ENCODE measurements at places on chromosomes 13 and 19. TPM values are rescaled to one million over a fixed set of nuclear protein-coding genes. Genes with fewer than 3 reads are reported as not detected.
A peak's percentile ranks its signal among the peaks of the same experiment; 100 is the strongest.

DNA sequence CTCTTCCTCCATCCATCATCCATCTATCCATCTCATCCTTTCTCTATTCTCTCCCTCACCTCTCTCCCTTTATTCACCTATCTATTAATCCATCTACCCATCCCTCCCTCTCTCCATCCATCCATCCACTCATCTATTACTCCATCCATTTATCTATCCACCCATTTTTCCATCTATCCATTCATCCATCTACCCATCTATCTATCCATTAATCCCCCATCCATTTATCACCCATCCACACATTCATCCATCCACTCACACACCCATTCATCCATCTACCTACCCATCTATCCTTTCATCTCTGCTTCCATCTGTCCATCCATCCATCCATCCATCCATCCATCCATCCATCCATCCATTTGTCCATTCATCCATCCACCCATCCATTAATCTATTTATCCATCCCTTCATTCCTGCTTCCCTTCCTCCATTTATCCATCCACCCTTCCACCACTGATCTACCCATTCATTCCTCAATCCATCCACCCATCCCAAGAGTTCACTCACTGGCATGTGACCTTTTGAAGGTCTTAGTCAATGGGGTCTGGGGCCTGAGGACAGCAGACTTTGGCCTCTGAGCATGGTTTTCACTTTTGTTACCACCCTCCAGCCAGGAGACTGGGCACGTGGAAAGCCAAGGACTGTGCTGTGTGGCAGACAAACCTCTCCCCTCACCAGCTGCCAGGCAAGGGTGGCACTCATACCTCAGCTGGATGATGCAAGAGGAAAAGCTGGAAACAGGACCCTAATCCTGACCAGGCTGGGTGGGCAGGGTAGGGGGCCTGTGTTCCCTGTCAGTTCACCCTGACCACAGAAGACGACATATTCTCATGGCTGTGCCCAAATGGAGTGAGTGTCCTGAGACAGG is 126.7 kb downstream of the URI1 start:
- no peaks in the 10 kb centered on the region for H3K4me1 ChIP-seq
- H3K36me3 ChIP-seq, result no peaks in the 10 kb centered on the region
- no peak for DNase-seq
- no peaks in the 10 kb centered on the region for H3K27me3 ChIP-seq
- no peak overlapping the region for H3K4me3 ChIP-seq

DNA sequence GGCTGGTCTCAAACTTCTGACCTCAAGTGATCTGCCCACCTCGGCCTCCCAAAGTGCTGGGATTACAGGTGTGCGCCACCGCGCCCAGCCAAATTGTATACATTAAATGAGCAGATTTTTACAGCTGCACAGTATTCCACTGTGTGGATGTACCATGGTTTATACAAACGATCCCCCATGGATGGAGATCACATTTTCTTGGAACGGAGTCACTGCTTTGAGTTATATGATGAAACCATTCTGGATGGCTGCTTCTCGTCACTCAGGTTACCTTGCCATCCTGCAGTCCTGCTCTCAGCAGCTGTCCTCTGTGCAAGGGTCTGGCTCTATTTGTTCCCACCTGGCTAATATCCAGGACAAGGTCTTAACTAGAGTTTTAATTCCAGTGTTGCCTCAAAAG is 39.1 kb upstream of the SLC15A1 start:
- no peak for DNase-seq
- peaks cover 18% of the 10 kb centered on the region for H3K36me3 ChIP-seq
- H3K27ac ChIP-seq, result no peak overlapping the region
- H3K4me1 ChIP-seq, result no peaks in the 10 kb centered on the region
- H3K4me3 ChIP-seq, result no peak overlapping the region

- H3K27me3 ChIP-seq, result no peaks in the 10 kb centered on the region
- H3K4me3 ChIP-seq, result no peak overlapping the region
- no peaks in the 10 kb centered on the region for H3K36me3 ChIP-seq
- no peak for DNase-seq
- no peak overlapping the region for H3K27ac ChIP-seq
These were observed 169.2 kb upstream of the IRS2 start for GRCh38 chr13:109955598-109955997.

GRCh38 chr19:12984143-12984627 is 11.1 kb upstream of the NFIX start:
- peaks cover 9% of the 10 kb centered on the region for H3K27me3 ChIP-seq
- DNase-seq, result no peak
- H3K4me1 ChIP-seq, result peaks cover 10% of the 10 kb centered on the region

DNA sequence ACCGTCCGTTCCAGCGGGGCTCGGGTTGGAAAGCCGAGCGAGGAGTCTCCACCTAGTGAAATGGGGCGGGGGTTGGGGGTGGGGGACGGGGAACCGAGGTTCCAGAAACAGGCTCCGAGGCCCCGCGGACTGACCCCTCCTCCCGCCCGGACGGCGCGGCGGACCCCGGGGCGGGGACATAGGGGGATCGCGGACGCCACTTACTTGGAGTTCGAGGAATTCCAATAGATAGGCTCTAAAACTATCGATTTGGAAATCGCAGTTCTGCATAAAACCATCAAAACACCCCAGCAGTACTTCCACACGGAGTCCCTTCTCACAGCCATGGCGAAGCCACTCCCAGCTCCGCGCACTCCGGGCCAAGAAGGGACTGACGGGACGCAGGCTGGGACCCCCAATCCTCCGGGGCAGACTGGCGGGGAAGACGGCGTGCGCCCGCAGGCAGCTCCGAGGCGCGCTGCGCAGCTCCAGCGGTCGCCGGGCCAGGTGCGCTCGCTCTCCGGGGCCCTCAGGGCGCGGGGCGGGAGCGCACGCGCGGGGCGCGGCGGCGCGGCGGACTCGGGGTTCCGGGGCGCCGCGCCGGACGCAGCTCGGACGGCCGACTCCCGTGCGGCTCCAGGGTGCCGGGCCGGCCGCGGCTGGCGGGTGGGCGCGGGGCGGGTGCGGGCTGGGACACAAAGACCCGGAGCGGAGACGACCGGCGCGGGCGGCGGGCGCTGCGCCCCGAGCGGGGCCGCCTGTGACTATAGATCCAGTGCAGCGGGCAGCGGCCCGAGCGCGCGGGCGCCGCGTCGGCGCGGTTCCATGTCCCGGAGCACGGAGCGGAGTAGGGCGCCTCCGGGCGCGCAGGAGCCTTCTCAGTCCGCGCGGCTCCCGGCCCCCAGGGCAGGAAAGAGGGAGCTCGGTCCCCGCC is 567 bp downstream of the EFNB2 start:
- peaks cover 18% of the 10 kb centered on the region for H3K4me1 ChIP-seq
- no peaks in the 10 kb centered on the region for H3K36me3 ChIP-seq
- H3K4me3 ChIP-seq, result peak overlapping the region; percentile 97
- DNase-seq, result peak; percentile 17

- H3K36me3 ChIP-seq, result no peaks in the 10 kb centered on the region
- no peaks in the 10 kb centered on the region for H3K27me3 ChIP-seq
- H3K27ac ChIP-seq, result no peak overlapping the region
- H3K4me3 ChIP-seq, result no peak overlapping the region
- no peaks in the 10 kb centered on the region for H3K4me1 ChIP-seq
These were observed 1169.7 kb downstream of the DIAPH3 start for GRCh38 chr13:58994077-58994476.

DNA sequence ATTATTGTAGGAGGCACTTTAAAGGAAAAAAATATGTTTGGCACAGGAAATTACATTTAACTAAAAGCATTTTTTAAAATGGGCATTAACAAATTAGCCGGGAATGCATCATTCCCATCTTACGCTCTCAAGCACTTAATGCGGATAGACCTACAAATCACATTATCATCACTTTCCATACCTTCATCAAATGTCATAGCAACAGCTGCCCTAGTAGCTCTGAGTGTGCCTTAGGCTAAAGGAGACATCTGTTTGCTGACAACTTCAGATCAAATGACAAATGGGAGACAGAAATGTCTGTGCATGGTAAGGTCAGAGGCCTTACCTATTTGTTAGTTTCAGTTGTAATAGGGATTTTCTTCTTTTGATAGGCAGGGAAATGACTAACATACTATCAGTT is 773.2 kb upstream of the SLC10A2 start:
- no peak overlapping the region for H3K27ac ChIP-seq
- H3K4me3 ChIP-seq, result no peak overlapping the region
- no peaks in the 10 kb centered on the region for H3K36me3 ChIP-seq
- H3K27me3 ChIP-seq, result no peaks in the 10 kb centered on the region
- no peaks in the 10 kb centered on the region for H3K4me1 ChIP-seq

CEACAM1 gene
- 10.0 TPM for total RNA-seq

TUBB4A gene
- total RNA-seq, result 1.6 TPM

GRCh38 chr19:36100476-36100875 is 10.5 kb upstream of the OVOL3 start:
- peaks cover 2% of the 10 kb centered on the region for H3K4me1 ChIP-seq
- no peaks in the 10 kb centered on the region for H3K36me3 ChIP-seq
- peak overlapping the region; percentile 34 for H3K27ac ChIP-seq

- peak overlapping the region; percentile 9 for H3K27ac ChIP-seq
- H3K36me3 ChIP-seq, result no peaks in the 10 kb centered on the region
- H3K4me1 ChIP-seq, result peaks cover 26% of the 10 kb centered on the region
- no peaks in the 10 kb centered on the region for H3K27me3 ChIP-seq
These were observed 27.6 kb upstream of the MATK start for GRCh38 chr19:3813473-3814392.

GRCh38 chr13:76622315-76623040 is 263.7 kb downstream of the KCTD12 start:
- H3K36me3 ChIP-seq, result no peaks in the 10 kb centered on the region
- DNase-seq, result no peak
- peaks cover 6% of the 10 kb centered on the region for H3K27me3 ChIP-seq
- no peak overlapping the region for H3K4me3 ChIP-seq

ZNF414 gene
- 45.1 TPM for total RNA-seq

DNA sequence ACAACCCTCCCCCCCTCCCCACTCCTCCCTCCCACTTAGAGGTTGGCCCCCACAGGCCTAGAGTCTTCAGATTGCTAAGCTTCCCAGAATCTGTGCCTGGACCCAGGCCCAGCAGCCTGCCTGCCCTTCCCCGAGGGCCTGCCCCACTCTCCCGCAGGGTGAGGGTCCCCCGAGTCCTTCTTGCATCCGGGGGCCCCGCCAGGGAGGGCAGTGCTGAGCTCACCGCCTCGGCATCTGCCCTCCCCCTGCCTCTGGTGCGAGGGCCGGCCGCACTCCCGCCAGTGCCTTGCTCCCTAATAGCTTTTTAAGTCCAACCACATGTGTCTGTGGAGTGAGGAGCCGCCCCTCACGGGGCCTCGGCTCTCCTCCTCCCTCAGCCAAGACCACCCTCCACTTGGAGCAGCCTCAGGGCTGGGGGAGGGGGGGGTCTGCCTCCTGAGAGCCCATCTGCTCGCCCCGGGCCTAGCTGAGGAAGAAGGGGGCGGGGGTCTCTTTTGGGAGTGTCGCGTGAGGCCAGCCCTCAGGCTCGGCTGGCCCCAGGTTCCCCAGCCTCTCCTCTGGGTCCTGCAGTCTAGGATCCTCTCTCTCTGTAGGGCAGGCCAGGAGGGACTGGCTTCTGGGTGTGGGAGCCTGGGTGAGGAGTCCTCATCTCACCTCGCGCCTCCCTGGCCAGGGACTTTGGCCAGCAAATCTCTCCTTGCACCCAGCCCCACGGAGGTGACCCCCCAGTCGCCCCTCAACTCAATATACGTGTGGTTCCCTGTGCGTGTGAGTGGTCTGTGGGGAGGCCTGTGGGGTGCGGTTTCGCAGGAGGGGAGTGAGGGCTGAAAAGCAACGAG is 47.2 kb downstream of the LYL1 start:
- no peak overlapping the region for H3K27ac ChIP-seq
- no peak for DNase-seq
- no peak overlapping the region for H3K4me3 ChIP-seq
- H3K27me3 ChIP-seq, result peaks cover 35% of the 10 kb centered on the region

NXNL1 gene
- total RNA-seq, result not detected

CYP4F2 gene
- not detected for total RNA-seq

GRCh38 chr13:93270769-93271742 is 44.4 kb downstream of the GPC6 start:
- peaks cover 2% of the 10 kb centered on the region for H3K27me3 ChIP-seq
- H3K4me3 ChIP-seq, result no peak overlapping the region
- H3K36me3 ChIP-seq, result no peaks in the 10 kb centered on the region
- no peaks in the 10 kb centered on the region for H3K4me1 ChIP-seq
- H3K27ac ChIP-seq, result no peak overlapping the region
- DNase-seq, result no peak

ZNF524 gene
- total RNA-seq, result 17.0 TPM

GRCh38 chr13:86324191-86324590 is 525.0 kb upstream of the SLITRK6 start:
- no peak for DNase-seq
- H3K4me3 ChIP-seq, result no peak overlapping the region
- H3K27me3 ChIP-seq, result no peaks in the 10 kb centered on the region
- no peaks in the 10 kb centered on the region for H3K36me3 ChIP-seq
- H3K4me1 ChIP-seq, result no peaks in the 10 kb centered on the region
- H3K27ac ChIP-seq, result no peak overlapping the region

- no peak overlapping the region for H3K4me3 ChIP-seq
- peaks cover 2% of the 10 kb centered on the region for H3K4me1 ChIP-seq
- H3K27ac ChIP-seq, result no peak overlapping the region
- H3K27me3 ChIP-seq, result no peaks in the 10 kb centered on the region
These were observed 10.5 kb downstream of the MBD3 start for GRCh38 chr19:1582201-1582600.

DNA sequence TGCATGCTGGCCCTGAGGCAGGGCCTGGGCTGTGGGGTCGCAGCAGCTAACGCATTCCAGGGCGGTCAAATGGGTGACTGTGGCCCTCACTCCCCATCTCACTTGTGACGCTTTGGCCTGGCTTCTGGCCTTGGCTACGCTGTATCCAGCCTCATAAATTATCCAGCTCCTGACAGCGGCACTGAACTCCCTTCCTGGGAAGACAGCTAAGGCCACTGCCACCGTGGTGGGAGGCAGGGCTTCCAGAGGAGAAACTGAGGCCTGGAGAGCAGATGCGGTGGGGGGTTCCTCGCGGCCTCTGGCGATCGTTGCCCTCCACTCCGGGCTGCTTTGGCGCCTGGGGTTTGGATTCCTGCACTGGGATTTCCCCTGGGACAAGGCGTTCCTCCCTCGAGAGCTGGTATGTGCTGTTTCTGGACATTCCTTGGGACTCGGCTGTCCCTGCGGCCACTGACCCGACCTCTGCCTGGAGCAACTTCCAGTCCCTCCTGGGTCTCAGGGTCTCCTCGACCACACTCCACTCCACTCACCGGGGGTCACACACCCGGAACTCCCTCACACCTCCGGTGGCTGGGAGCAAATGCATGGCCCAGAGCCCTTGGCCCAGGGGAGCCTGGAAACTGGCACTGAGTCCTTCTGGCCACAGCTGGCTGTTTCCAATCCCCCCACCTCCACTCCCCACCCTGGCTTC is 3.4 kb downstream of the TBXA2R start:
- no peak overlapping the region for H3K4me3 ChIP-seq
- no peak overlapping the region for H3K27ac ChIP-seq
- DNase-seq, result no peak
- no peaks in the 10 kb centered on the region for H3K36me3 ChIP-seq

HCST gene
- 63.0 TPM for total RNA-seq

DNA sequence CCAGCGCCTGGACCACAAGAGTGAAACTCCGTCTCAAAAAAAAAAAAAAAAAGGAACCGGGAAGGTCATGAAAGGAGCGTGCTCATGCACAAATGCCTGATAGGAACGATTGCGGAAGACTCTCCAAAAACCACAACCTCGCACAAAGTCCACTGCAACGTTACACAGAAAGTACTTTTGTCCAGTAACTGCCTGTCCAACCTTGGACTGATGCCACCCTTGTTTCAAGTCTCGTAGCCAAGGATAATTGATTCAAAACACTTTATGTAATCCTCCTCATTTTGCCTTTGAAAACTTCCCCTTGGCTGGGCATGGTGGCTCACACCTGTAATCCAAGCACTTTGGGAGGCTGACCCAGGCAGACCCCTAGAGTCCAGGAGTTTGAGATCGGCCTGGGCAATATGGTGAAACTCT is 13.7 kb downstream of the LGALS7 start:
- no peak overlapping the region for H3K27ac ChIP-seq
- no peaks in the 10 kb centered on the region for H3K36me3 ChIP-seq
- H3K4me3 ChIP-seq, result no peak overlapping the region
- H3K4me1 ChIP-seq, result peaks cover 6% of the 10 kb centered on the region
- DNase-seq, result no peak
- H3K27me3 ChIP-seq, result no peaks in the 10 kb centered on the region

SLC25A41 gene
- not detected for total RNA-seq
